ENCODE measurements at places on chromosomes 1 and 21. TPM values are rescaled to one million over a fixed set of nuclear protein-coding genes. Genes with fewer than 3 reads are reported as not detected.
A peak's percentile ranks its signal among the peaks of the same experiment; 100 is the strongest.

DNA sequence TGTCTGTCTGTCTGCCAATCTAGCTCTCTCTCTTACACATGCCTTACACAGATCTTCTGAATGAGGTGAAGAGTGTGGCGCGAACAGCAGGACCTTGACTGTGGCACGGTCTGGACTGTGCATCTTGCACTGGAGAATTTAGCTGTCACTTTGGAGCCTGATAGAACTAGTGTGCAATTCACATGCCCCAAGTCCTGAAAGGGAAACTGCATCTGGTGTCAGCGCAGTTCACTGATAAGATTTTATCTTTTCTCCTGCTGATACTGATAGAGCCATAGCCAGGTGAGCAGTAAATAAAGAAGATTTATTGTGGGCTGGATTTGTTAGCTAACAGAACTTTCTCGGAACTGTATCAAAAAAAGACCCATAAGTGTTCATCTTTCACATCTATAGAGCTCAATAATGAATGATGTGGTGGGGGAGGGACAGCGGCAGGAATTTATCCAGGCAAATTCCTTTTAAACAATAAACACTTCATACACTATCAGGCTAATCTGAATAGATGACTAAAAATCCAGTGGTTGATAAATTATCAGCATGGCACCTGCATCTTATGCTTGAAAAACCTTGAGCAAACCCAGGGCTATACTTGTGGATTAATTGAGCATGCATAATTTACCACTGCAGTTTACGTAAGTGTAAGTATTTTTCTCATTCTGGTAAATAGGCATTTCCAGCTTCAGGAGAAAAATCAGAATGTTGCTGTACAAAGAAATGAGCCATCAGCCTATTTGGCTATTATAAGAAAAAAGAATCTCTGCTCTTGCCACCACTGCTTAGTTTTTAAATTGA lies 104.1 kb downstream of the NTNG1 start:
- H3K36me3 ChIP-seq, result no peaks in the 10 kb centered on the region
- no peak overlapping the region for H3K4me3 ChIP-seq
- H3K4me1 ChIP-seq, result no peaks in the 10 kb centered on the region
- no peak overlapping the region for H3K27ac ChIP-seq

GRCh38 chr1:72278461-72278860 lies 3.9 kb downstream of the NEGR1 start:
- H3K36me3 ChIP-seq, result no peaks in the 10 kb centered on the region
- H3K27me3 ChIP-seq, result peaks cover 8% of the 10 kb centered on the region
- H3K4me3 ChIP-seq, result no peak overlapping the region

DNA sequence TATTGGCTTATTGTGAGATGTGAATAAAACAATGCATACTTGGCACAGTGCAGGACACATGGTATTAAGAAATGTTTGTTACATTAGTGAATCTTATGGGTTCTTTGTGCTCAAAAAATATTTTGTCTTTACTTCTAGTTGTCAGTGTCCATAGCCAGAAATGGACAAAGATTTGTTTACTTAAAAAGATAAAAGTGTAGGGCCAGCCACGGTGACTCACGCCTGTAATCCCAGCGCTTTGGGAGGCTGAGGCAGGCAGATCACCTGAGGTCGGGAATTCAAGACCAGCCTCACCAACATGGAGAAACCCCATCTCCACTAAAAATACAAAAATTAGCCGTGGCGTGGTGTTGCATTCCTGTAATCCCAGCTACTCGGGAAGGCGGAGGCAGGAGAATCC lies 654.6 kb upstream of the NEGR1 start:
- no peak overlapping the region for H3K4me3 ChIP-seq
- no peaks in the 10 kb centered on the region for H3K4me1 ChIP-seq
- no peaks in the 10 kb centered on the region for H3K36me3 ChIP-seq
- no peak for DNase-seq
- H3K27ac ChIP-seq, result no peak overlapping the region

- no peaks in the 10 kb centered on the region for H3K36me3 ChIP-seq
- no peak overlapping the region for H3K27ac ChIP-seq
- H3K4me1 ChIP-seq, result no peaks in the 10 kb centered on the region
- no peaks in the 10 kb centered on the region for H3K27me3 ChIP-seq
- H3K4me3 ChIP-seq, result no peak overlapping the region
Measured at GRCh38 chr1:47827109-47827508, 170.1 kb downstream of the TRABD2B start.

DNA sequence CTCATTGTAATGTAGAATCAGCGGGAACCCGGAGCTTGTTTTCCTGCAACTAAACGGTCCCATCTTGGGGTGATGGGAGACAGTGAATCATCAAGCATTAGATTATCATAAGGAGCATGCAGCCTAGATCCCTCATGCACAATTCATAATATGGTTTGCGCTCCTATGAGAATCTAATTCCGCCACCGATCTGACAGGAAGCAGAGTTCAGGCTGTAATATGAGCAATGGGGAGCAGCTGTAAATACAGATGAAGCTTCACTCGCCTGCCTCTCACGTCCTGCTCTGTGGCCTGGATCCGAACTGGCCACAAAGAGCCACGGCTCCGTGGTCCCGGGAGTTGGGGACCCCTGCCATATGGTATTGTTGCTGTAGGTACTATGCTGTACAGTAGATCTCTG lies 1.6 kb downstream of the IFI44 start:
- H3K4me3 ChIP-seq, result peak overlapping the region; percentile 82
- peaks cover 87% of the 10 kb centered on the region for H3K4me1 ChIP-seq
- peak overlapping the region; percentile 82 for H3K27ac ChIP-seq
- H3K27me3 ChIP-seq, result no peaks in the 10 kb centered on the region

DNA sequence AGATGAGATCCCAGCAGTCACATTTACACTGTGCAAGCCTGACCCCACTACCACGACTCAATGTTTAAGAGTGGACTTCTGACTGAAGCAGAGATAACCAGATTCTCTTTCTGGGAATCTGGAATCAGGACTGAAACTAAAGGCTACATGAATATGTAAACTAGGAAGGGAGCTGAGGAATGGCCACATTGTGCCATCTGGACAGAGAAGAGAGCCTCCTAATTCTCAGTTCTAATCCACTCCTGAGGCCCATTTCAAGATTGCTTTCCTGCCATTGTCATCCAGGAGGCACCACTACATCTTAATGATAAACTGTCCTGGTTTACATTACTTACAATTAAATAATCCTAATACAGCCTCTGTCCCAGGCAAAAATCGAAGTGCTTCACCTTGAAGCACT lies 6.5 kb downstream of the PAXBP1 start:
- peaks cover 10% of the 10 kb centered on the region for H3K36me3 ChIP-seq
- peaks cover 65% of the 10 kb centered on the region for H3K4me1 ChIP-seq
- no peak overlapping the region for H3K27ac ChIP-seq
- H3K4me3 ChIP-seq, result no peak overlapping the region

DNA sequence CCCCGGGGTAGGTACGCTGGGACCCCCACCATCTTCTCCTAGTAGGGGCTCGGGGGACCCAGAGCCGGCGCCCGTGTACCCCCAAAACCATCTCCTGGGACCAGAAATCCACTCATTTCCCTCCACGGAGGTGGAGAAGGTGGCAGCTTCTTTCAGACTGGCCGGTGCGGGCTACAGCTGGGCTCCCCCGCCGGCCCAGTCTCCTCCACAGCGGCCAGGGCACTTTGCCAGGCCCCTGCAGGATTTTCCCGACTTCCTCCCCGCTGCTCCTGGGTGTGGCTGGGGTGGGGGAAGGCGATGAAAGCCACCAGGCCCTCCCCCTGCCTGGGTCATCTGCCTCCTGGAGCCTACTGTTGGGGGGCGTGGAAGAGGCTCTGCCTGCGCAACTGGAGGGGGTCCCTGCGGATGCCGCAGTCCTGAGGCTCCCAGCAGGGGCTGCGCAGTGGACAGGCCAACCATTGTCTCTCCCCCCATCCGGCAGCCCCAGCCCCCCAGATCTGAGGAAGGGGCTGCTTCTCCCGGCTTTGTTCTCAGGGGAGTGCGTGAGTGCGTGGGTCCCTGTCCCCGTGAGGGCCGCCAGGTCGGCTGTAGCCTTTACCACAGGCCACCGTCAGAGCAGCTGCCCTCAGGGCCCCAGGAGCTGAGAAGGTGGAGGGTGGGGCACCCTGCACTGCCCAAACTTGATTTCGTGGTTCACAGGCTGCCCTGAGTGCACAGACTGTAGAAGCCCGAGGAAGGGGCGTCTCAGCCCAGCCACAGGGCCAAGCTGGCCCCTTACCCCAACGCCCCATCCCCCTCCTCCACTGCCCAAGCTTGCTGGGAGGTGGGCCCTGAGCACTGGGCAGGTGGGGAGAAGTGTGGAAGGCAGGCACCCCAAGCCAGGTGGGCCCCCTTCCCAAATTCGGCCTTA lies 1.3 kb downstream of the AGRN start:
- H3K36me3 ChIP-seq, result peaks cover 4% of the 10 kb centered on the region
- H3K27ac ChIP-seq, result no peak overlapping the region
- peaks cover 18% of the 10 kb centered on the region for H3K4me1 ChIP-seq
- DNase-seq, result no peak
- peaks cover 4% of the 10 kb centered on the region for H3K27me3 ChIP-seq

DNA sequence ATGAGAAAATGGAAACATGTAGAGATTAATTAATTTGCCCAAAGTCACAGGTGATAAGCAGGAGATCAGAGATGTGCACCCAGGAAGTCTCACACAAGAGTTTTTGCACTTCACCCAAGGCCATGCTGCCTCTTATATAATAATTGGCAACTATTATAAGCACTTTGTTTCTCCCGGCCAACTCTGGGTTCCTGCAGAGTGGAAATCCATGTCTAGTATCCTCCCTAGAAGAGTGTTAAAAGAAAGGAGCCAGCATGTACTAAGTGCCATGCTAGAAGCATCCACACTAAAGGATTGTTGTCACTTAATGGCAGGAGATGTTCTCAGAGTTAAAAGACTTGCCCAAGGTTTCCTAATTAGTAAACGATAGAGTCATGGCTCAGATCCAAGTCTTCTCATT lies 470.3 kb downstream of the OMA1 start:
- no peak for DNase-seq
- no peaks in the 10 kb centered on the region for H3K4me1 ChIP-seq
- no peaks in the 10 kb centered on the region for H3K36me3 ChIP-seq
- H3K27me3 ChIP-seq, result peaks cover 4% of the 10 kb centered on the region
- no peak overlapping the region for H3K27ac ChIP-seq

- no peak overlapping the region for H3K27ac ChIP-seq
- no peak for DNase-seq
- peaks cover 4% of the 10 kb centered on the region for H3K27me3 ChIP-seq
- no peak overlapping the region for H3K4me3 ChIP-seq
Measured at GRCh38 chr1:14514739-14515138, 83.7 kb upstream of the KAZN start.

DNA sequence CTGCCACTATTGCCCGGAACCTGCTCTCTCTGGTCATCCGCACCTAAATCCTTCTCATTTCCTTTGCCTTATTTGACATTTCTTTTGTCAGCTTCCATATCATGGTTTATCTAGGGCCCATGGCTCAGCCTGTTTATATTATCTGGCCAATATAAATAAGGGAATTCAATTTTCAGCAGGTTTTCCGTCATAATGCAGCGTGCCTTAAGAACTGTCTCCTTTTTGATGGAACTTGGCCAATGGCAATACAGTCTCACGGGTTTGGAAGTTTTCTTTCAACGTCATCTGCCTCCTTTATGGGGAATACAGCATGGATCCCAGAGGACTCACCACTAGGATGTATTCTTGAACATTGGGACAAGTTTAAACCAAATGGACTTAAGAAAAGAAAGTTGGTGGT lies 77.8 kb upstream of the KIAA0040 start:
- H3K27ac ChIP-seq, result no peak overlapping the region
- no peaks in the 10 kb centered on the region for H3K36me3 ChIP-seq
- H3K4me1 ChIP-seq, result no peaks in the 10 kb centered on the region
- peaks cover 6% of the 10 kb centered on the region for H3K27me3 ChIP-seq
- H3K4me3 ChIP-seq, result no peak overlapping the region

- DNase-seq, result peak; percentile 65
- H3K36me3 ChIP-seq, result peaks cover 17% of the 10 kb centered on the region
- H3K4me3 ChIP-seq, result peak overlapping the region; percentile 72
- peaks cover 1% of the 10 kb centered on the region for H3K27me3 ChIP-seq
- H3K27ac ChIP-seq, result peak overlapping the region; percentile 66
Measured at GRCh38 chr1:88983791-88984559, 8.5 kb downstream of the KYAT3 start.

- no peak for DNase-seq
- H3K36me3 ChIP-seq, result no peaks in the 10 kb centered on the region
- no peak overlapping the region for H3K27ac ChIP-seq
- H3K4me1 ChIP-seq, result no peaks in the 10 kb centered on the region
- H3K27me3 ChIP-seq, result no peaks in the 10 kb centered on the region
Measured at GRCh38 chr1:2427976-2428375, 15.6 kb upstream of the PEX10 start.

DNA sequence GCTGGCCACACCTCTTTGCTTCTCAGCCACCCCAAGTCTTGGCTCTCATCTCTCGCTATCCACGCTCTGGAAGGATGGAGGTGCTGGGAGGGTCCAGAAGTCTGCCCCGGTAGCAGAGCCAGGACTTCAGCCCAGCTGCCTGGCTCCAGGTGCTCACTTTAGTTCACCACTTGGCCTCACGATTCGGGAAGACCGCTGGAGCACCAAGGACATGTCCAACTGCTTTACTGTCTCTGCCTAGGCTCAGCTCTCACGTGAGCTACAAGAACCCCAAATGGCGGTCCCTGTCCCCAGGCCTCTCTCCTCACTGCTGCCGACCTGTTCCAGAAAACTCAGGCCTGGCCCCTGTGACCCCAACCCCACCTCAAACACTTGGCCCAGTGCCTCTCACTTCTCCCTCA lies 3.4 kb downstream of the TRIM11 start:
- DNase-seq, result no peak
- peaks cover 58% of the 10 kb centered on the region for H3K4me1 ChIP-seq
- H3K27me3 ChIP-seq, result peaks cover 16% of the 10 kb centered on the region
- H3K4me3 ChIP-seq, result peak overlapping the region; percentile 63

GRCh38 chr1:68449901-68450300 lies at the start of gene RPE65:
Gene RPE65 (minus strand): TSS chr1:68449954. CDS start chr1:68449905, 49 bp downstream.
- H3K36me3 ChIP-seq, result no peaks in the 10 kb centered on the region
- H3K4me1 ChIP-seq, result no peaks in the 10 kb centered on the region
- no peak within 1 kb of the TSS for H3K27ac ChIP-seq
- no peak for DNase-seq

DNA sequence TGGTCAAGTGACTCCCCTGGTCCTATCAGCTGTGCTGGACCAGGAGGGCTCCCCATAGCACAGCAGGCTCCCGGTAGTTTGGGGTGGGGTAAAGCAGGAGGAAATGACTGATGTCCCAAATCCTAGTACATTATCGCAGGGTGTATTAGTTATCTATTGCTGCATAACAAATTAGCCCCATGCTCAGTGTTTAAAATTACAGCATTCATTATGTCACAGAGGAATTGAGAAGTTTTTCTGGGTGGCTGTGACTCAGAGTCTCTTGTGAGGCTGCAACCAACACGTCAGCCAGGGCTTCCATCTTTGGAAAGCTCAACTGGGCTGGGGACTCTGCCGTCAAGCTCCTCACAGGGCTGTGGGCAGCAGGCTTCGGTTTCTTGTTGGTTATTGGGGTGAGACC lies 34.3 kb upstream of the LAPTM5 start:
- peaks cover 10% of the 10 kb centered on the region for H3K4me1 ChIP-seq
- DNase-seq, result no peak
- H3K36me3 ChIP-seq, result no peaks in the 10 kb centered on the region
- no peak overlapping the region for H3K27ac ChIP-seq
- no peak overlapping the region for H3K4me3 ChIP-seq
- peaks cover 4% of the 10 kb centered on the region for H3K27me3 ChIP-seq

The KCNK2 gene
- not detected for polyA plus RNA-seq

The APOBEC4 gene
- not detected for polyA plus RNA-seq

The C1orf53 gene
- 2.1 TPM for polyA plus RNA-seq

The SPATA21 gene
- polyA plus RNA-seq, result not detected

Measured in immature natural killer cell (primary cell).